ENCODE measurements at places on chromosomes 7 and 10.

DNA sequence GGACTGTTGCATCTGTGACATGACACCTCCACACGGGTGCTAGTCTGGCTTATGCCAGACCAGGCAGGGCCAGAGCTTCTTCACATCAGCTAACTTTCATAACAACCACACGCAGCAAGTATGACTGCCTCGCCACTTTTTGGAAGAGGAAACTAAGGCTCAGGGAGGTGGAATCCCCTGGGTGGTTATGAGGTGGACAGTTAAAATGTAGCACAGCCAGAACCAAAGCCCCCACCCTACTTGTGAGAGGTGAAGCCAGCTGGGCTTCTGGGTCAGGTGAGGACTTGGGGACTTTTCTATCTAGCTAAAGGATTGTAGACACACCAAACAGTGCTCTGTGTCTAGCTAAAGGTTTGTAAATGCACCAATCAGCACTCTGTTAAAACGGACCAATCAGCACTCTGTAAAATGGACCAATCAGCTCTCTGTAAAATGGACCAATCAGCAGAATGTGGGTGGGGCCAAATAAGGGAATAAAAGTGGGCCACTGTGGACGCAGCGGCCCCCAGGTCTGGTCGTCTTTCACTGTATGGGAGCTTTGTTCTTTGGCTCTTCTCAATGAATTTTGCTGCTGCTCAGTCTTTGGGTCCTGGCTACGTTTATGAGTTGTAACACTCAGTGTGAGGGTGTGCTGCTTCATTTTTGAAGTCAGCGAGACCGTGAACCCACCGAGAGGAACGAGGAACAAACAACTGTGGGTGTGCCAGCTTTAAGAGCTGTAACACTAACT, 171.0 kb downstream of the PTPN20 start:
- DNase-seq = no peak

- no peak for DNase-seq
Measured at GRCh38 chr7:123191132-123191531, 8.6 kb downstream of the SLC13A1 start.

DNA sequence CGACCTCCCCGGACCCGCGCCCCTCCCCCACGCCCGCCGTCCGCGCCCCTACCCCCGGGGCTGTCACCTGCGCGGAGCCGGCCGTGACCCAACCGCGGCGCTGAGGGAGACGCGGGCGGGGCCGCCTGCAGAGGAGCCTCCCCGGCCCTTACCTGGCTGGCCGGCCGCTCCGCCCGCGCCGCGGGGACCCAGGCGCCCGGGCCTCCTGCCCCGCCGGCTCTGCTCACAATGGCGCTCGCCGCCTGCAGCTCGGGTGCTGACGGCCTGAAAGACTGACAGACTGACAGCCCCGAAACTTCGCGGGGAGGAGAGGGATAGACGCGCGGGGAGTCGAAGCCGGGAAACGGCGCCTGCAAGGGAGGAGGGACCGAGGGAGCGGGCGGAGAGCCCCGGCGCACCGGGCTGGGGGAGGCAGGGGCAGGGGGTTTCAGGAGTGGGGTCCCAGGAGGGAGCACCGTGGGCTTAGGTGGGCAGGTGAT, 393 bp downstream of the ZNF467 start:
- DNase-seq = peak; percentile 26

GRCh38 chr7:126606331-126606730, 646.4 kb downstream of the GRM8 start:
- DNase-seq = no peak

DNA sequence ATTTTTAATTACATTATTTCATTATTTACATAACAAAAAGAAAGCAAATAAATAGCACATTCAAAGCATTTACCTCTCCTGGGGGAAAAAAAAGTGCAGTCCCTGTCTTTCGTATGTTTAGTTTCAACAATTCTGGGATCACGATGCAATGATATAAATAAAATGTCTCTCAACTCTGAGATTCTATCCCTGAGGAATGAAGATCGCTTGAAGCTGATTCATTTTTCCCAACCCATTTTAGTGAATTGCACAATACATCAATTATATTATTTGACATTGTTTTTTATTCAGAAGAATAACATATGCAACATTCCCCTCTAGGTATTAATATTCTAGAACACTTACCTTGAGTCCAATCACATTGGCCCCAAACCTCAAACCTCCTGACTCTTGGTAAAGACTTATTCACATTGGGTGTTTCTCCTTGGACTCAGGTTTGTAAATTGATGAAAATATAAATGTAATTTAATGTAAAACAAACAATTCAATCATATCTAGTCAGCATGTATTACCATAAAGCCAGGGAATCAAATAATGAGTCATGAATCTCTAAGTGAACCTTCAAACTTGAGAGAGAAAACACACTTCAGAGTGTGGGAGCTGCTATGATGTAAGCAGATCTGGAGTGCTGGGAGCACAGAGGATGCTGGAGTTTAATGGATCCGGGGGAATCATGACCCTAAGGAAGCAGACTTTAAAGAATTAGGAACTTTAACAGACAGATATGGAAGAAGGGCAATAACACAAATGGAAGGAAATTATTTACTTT, 5.3 kb upstream of the SCIN start:
- DNase-seq = peak; percentile 19

- no peak for DNase-seq
Measured at GRCh38 chr10:5737352-5737751, 52.7 kb downstream of the TASOR2 start.

GRCh38 chr10:4635388-4635787, 190.6 kb upstream of the AKR1E2 start:
- no peak for DNase-seq

GRCh38 chr10:76309741-76310587, 878.5 kb downstream of the LRMDA start:
- DNase-seq = no peak

GRCh38 chr7:154579711-154580110, 423.2 kb downstream of the PAXIP1 start:
- DNase-seq = no peak

- DNase-seq = no peak
Measured at GRCh38 chr7:55254242-55254595, 110.9 kb upstream of the LANCL2 start.

DNA sequence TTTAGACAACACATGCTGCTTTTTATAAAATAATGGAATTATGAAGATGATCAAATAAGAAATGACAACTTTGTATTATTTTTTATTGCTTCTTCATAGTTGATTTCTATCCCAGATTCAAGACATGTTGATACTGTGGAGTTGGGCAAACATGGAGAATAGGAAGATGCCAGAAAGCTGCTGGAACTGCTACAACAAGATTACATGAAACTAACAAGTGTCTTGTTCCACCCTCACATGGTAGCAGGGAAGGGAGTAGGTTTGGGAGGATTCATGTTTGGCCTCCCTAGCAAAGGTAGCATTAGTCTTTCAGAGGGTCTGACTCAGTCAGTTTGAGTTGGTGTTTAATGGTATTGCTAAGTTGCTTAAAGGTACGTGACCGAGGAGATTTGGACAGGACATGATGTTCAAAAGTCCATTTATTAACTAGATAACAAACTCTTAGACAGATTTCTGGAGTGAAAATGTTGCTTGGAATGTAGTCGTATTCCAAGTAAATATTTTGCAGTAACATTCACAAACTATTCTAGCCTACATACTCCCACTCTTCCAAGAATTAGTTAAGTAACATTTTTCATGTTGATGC, 33.1 kb downstream of the PRR15 start:
- no peak for DNase-seq

DNA sequence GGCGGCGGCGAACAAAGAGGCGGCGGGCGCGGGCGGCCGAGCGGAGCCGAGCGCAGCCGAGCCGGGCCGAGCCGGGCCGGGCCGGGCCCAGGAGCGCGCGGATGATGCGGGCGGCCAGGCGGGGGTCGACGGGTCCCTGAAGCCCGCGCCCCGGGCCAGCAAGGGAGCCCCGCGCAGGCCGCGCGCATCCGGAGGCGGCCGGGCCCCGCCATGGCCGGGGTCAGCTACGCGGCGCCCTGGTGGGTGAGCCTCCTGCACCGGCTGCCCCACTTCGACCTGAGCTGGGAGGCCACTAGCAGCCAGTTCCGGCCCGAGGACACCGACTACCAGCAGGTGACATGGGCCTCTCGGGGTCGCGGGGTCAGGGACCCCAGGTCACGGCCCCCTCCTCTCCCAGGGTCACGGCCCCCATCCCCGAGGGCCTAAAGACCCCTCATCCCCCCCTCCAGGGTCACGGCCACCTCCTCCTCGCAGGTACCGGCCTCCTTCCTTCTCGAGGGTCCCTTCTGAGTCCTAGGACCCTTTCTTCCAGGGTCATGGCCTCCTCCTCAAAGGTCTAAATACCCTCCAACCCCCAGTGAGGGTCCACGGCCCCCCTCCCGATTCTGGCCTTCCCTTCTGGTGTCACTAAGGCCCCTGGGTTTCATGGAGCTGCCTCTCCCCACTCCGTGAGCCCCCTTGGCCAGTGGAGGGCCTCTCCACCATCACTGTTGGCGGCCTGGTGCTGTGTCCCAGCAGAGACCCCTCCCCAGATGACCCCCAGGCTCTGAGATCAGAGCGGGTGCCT, at the start of gene TTYH3:
Gene TTYH3, plus strand, starts transcription at position 41 of the 787 bp plus-strand sequence. Its CDS starts 170 bp downstream, at position 211.
- no peak for DNase-seq

DNA sequence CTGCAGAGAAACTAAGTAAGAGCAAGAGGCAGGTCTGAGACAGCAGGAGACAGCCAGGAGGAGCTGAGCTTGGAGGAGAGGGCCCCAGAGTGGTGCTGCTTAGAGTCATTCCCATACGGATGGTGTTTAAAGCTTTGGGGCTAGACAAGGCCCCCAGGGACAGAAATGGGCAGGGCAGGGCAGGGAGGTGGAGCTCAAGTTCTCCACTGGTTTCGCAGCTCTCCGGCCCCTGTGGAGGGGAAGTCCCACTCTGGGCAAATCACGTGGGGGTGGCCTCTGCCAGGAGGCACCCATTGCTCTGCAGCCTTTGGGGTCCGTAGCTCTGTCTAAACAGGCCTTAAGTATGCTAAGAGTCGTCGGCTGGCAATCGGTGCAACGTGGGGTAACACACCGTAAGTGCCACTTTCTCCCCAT, 1.0 kb upstream of the PTPRE start:
- no peak for DNase-seq

GRCh38 chr10:30579574-30579973, 50.0 kb downstream of the LYZL2 start:
- DNase-seq = no peak

- DNase-seq = no peak
Measured at GRCh38 chr7:124843336-124843735, 77.7 kb upstream of the GPR37 start.

GRCh38 chr7:138067774-138068173, 8.5 kb upstream of the AKR1D1 start:
- no peak for DNase-seq

All from putamen (tissue), 1 donor.